ENCODE measurements at places on chromosomes 7 and 10.
A peak's percentile ranks its signal among the peaks of the same experiment; 100 is the strongest.

DNA sequence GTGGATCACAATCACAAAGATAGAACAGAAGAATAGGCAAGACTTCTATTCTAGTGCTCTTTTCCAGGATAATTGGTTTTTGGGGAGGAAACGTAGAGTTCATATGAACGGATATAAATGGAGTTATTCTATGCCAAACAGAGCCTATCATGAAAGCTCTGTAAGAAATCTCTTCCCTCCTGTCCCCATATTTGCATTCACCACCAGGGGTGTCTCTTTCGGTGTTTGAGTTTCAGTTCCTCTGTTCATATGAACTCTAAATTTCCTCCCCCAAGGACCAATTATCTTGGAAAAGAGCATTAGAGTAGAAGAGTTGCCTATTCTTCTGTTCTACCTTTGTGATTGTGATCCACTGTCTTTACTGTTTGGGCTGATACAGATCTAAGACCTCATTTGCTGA is 48.3 kb upstream of the CDC14C start:
- DNase-seq, result no peak

DNA sequence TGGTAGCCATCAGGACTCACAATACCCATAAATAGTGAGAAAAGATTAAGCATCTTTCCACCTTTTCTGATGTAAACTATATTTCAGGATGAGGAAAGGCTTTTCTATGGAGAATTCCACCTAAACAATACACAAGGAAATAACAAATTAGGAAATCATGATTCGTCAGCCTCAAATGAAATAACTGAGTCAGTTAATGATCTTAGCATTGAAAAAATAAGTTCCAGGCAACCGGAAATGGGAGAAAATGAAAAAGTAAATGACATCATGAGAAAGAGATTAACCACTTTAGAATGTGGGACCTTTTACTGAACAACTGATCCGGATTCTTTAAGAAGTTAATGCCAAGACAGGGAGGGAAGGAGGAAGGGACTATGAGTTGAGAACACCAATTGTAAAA is 742.3 kb downstream of the TNS3 start:
- no peak for DNase-seq

DNA sequence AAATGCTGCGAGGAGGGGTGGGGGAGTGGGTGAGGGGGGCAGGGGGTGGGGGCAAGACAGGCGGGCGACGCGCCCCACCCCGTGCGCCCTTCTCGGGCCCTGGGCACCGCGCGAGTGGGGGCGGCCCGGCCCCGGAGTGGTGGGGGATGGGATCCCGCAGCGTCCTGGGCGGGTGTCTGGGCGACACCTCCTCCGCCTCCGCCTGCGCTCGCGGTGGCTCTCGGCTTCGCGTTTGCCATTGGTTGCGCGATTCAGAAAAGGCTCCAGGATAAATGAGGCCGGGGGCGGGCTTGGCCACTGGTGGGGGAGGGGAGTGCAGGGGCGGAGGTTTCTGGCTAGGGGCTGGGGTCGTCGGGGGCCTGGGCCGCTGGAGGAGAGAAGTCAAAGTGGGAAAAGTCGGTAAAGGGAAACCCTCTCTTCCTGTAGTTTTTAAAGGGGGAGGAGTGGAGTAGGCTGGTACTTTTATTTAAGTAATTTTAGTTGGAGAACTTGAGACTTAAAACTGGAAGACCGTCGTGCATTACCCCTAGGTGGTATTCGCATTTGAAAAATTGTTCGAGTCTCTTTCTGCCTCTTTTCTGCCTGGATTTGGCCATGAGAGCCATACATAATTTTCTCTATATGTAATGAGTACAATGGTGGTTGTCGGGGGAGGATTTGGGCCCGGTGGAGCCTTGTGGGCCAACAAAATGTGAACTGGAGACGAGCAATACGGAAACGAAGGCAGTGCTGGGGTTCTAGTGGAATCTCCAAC is 992 bp upstream of the IGF2BP3 start:
- DNase-seq, result peak; percentile 81

- DNase-seq, result no peak
Observed at GRCh38 chr7:52030722-52031121, 714.1 kb upstream of the COBL start.

GRCh38 chr10:1033601-1034000 is 7.9 kb upstream of the IDI2 start:
- DNase-seq, result no peak

DNA sequence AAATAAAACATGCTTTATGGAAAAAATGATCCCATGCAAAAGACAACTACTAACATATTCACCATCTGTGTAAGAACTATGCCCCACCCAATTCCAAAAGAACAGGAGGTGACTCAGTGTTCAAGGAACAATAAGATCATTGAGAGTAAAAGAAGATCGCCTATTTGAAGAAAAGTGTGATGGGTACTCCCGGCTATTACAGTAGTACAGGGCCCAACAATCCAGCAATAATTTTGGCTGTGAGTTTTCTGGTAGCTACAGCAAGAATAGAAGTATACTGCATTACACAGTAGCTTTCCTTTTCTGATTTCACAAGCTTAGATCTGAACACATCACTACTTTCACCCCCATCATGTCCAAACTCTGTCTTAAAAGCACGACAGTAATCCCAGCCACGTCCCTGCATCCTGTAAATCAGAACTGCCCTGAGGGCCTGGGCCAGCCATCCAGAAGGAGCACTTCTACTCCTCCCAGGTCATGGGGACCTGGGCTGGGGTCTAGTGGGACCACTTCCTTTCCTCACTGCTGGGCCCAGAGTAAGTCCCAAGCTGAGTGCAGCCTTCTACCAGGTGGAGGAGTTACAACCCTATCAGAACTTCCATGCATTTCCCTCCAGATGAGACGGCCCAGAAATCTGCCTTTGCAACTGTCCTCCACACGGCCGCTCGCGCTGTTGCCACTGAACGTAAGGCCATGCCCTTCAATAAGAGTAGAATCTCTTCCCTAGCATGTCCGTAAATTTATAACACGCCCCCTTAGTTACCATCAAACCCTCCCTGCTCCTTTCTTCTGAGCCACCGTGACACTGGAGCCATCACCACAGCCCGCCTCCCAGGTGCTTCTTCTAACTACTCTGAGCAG is 7.9 kb downstream of the ESYT2 start:
- DNase-seq, result peak; percentile 54

GRCh38 chr10:90935581-90936275 is 14.8 kb upstream of the ANKRD1 start:
- DNase-seq, result no peak

GRCh38 chr10:84608126-84608525 is 279.7 kb downstream of the CCSER2 start:
- DNase-seq, result no peak

- no peak for DNase-seq
Observed at GRCh38 chr10:26334232-26334931, 103.8 kb upstream of the APBB1IP start.

DNA sequence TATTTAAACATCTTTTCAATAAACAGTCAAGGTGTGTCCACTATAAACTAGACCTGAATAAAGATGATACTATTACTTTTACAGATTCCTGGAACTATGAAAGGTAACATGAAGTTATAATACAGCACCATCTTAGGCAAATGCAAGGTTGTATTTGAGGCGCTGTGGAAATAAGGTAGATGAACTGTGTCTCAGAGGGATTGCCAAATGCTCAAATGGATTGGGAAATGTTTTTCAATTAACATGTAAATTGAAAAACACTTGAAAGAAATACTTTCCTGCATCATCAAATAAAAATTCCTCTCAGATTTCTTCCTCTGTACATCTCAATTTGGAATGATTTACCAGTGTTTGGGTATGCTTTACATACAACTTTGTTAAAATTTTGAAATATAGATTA is 139.4 kb downstream of the DKK1 start:
- no peak for DNase-seq

- no peak for DNase-seq
Observed at GRCh38 chr10:115953281-115953680, 319.7 kb downstream of the GFRA1 start.

DNA sequence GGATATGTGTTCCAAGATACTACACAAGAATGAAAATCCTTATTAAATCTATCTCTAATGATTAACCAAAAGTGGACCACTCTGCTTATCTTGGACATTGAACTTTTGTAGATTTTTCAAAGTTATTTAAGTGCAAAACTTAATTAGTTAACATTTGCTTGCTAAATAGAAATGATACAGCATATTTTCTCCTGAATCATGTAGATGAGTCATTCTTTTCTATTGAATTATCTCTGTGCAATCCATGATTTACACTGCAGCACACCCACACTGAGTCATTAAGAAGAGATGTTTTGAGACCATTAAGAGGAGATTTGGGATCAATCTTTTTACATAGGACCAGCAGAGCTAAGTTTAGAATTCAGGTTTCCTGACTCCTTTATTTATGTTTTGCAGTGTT is 6.6 kb upstream of the ABCC2 start:
- DNase-seq, result no peak

GRCh38 chr7:96861-97260 is 95.5 kb upstream of the FAM20C start:
- DNase-seq, result no peak

DNA sequence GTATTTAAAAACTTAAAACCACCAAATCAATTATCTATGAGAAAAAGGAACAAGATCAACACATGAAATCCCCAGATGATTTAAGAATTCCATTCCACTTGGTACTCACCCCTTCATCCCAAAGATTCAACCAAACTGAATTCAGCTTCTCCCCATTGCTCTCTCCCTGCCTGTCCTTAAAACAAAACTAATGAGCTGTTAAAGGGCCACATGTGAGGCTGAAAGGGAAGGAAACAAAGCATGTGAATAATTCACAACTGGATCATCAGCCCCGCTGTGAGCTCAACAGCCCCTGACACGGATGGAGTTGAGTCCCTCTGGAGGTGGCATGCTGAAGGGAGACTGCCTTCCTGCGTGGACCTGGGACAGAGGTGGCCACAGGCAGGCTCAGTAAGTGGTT is 32.9 kb downstream of the VOPP1 start:
- DNase-seq, result no peak

- DNase-seq, result no peak
Observed at GRCh38 chr7:67423065-67423464, 426.4 kb downstream of the TYW1 start.

DNA sequence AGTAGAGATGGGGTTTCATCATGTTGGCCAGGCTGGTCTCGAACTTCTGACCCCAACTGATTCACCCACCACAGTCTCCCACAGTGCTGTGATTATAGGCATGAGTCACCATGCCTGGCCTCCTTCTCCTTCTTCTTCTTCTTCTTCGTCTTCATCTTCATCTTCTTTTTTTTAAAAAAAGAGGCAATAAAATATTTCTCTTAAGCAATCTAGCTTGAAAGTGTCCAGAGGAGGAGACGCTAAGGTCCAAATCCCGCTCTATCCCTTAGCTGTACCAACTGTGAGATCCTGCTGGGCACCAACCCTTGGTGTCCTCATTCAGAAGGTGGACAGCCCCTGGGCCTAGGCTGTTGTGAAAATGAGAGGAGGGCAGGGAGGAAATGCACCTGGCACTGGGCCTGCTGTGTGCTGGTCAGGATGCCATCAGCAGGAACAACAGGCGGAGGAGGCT is 13.9 kb upstream of the PSAP start:
- no peak for DNase-seq

- DNase-seq, result no peak
Observed at GRCh38 chr7:99844328-99844727, 16.5 kb downstream of the CYP3A43 start.

- DNase-seq, result no peak
Observed at GRCh38 chr7:21044384-21044783, 257.7 kb upstream of the SP8 start.

GRCh38 chr10:109030581-109031210 is 892.6 kb downstream of the XPNPEP1 start:
- DNase-seq, result no peak

DNA sequence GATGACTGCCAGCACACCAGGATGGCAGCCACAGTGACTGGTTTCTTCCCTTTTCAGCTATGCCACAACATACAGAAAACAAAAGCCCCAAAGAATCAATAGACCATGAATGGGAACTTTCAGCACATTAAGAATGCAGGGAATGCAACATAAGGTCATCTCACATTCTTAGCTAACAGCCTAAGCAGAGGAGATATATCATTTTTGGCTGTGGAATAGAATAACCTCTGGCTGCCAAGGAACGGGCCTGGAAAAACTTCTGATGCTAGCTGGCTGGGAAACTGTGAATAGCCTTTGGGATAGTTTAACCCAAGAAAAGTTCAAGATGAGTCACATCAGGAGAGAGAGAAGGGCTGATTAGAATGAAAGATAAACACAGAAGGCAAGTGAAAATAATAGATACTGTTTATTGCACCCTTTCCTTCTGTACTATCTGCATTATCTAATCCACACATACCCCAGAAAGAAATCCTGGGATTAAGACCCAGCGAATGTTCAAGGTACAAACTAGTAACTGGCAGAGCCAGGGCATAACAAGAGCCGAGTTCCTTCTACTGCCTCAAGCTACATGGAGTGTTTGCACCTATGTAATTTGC is 169.2 kb downstream of the SEMA3A start:
- DNase-seq, result no peak

- DNase-seq, result no peak
Observed at GRCh38 chr10:42970451-42971250, 106.2 kb upstream of the RET start.

DNA sequence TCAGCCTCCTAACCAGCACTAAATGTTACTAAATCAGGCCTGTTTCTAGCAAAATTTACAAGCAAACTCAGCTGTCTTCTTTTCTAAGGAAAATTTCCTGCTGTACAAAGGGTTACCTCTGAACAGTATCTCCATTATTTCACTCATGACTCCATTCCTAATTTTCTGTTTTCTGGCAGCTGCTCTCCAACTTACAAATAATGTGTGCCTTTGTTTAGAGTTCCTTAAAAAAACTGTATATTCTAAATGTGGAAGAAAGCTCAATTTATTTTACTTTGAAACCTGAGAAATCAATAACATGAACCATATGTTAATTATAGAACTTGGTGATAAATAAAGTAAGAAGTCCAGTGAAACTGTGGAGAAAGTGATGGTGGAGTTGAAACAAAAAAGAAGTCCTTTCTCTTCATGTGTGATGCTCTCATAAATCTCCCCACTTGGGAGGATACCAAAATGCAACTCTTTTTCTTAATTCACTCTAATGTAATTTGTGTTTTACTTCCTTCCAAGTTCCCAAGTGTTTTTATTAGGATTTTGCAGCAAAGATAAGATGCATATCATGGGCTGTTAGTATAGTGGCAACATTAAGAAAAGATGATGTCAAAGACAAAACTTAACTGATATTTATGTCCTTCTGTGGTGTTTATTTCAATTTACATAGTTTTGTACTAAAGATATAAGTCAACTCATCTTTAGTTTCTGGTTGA is 74.8 kb downstream of the CDK6 start:
- DNase-seq, result no peak

GRCh38 chr7:129517931-129518330 is 15.6 kb downstream of the SMKR1 start:
- no peak for DNase-seq
